ENCODE measurements at places on chromosomes 5 and 9.

DNA sequence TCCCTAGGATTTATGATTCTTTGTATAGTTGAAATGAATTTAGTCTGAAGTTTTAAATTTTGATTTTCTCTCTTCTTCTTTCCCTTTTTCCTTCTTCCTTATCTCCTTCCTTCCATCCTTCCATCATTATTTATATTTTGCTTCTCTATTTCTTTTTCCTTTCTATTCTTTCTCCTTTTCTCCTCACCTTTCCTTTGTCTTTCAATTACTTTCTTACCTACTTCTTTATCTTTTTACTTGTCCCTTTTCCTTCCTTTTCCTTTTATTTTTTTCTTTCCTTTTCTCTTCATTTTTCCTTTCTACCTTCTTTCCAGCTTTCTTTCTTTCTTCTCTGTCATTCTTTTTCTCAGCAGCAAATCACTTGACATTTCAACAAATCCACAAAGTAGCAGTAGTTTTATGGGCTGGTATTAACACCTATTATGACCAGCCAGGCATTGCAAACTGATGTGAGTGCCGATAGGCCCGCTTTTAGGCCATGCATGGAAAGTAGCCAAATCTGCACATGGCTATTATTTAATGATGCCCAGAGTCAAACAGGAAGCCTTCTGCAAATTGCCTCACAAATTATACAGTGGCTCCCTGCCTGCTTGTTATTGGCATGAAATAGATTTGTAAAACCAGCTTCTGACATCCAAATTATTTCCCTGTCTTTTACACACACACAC is 37.1 kb upstream of the NR3C1 start:
- no peak for DNase-seq

GRCh38 chr5:126385524-126386502 is 37.4 kb upstream of the GRAMD2B start:
- no peak for DNase-seq

DNA sequence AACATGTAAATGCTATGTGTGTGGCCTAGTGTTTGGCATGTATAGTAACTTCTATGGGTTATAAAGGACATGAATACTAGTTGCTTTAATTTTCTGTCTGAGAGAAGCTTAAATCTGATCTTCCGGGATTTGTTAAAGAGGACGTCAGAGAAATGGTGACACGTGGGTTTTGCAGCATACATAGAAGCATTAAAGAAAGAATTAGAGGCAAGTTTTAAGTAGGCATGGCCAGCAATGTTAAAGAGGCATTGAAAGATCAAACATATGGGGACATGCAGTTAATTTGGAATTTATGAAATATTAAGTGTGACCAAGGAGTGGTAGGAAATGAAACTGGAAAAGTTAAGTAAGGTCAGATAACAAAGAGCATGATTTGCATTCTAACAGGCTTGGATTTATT is 311.4 kb upstream of the RIOK2 start:
- no peak for DNase-seq

DNA sequence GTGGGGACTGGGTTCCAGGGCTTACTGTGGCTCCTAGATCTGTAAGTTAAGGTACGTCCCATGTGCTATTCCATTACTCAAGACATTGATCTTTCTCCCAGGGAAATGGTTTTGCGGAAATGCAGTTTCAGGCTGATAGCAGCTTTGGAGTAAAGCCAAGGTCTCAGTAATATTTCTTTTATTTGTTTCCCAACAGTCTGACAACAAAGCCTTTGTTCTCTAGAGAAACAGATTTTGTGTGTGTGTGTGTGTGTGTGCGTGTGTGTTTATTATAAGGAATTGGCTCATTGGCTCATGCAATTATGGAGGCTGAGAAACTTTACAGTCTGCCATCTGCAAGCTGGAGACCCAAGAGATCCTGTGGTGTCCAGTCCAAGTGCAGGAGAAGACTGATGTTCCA is 12.1 kb upstream of the POC5 start:
- DNase-seq, result no peak

GRCh38 chr9:788777-789176 is 52.7 kb upstream of the DMRT1 start:
- no peak for DNase-seq

DNA sequence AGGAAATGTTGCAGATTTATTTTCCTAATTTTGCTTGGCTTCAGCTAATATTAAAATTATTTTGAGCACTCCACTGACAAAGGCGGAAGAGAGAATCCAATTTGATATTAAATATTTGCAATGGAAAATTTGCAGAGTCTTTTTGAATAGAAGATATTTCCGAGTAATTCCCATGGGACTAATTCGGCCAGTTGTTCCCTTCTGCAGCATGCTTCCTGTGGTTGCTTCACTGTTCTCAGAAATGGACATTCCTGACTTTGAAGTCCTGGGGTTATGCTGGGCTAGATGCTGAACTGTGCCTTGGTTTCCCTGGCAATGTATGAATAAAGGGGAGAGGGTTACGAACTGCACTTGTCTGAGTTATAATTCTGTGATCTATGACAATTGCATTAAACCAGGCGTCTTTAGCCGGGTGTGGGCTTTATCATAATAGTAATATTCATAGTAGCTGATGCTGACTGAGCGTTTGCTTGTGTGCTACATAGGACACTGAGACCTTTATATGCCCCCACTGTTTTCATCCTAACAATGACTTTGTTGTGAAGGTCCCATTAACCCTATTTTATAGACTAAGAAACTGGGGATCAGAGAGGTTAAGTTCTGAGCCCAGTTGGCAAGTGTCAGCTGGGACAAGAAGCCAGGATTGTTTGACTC is 114.5 kb upstream of the SPRY4 start:
- DNase-seq, result no peak

GRCh38 chr5:56829137-56829908 is 14.0 kb downstream of the MAP3K1 start:
- DNase-seq, result no peak

DNA sequence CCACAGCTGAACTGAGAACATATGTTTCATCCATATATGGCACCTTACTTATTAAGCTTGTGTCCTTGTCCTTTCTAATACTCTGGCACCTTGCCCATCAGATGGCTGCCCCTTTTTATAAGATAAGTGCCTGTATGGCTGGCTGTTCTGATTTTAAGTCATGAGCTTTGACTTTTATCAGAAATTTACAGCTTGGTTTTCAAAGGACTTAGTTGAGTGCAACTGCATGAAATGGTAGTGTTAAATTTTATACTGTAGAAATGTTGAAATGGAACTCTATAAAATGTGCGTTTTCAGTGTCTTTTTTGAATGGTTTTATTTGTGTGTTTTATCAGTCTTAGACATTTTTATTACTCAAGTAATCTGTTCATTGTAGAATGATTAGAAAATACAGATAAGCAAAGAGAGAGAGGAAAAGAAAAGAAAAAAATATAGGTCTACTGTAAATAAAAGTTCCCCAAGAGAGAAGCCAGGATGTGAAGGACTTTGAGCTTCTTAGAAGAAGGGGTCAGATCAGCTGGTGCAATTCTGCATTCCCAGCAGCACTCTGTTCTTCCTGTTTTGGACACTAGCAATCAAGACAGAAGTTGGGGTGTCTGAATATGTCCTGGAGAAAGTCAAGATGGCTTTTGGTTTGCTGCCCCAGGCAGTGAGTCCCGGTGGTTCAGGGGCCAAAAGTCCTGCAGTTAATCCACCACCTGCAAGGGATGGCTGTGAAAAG is 38.9 kb downstream of the ARHGAP26 start:
- DNase-seq, result no peak

- DNase-seq, result no peak
Measured at GRCh38 chr5:39302472-39302871, 61.8 kb downstream of the C9 start.

DNA sequence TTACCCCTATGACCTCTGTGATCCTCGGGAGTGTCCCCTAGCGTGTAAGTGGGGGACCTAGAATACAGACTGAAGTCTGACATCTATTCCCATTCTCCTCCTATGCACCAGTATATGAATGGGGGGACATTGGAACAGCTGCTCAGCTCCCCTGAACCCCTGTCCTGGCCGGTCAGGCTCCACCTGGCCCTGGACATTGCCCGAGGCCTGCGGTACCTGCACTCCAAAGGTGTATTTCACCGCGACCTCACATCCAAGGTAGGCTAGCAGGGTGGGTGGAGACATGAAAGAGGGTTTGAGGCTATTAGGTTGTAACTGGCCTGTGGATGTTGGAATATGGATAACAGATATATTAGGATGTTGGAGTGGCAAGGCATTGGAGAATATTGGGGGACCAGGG is 1.7 kb downstream of the TESK1 start:
- DNase-seq, result no peak

- no peak for DNase-seq
Measured at GRCh38 chr9:106880863-106881262, 17.9 kb downstream of the ZNF462 start.

- peak; percentile 43 for DNase-seq
Measured at GRCh38 chr9:109956717-109957440, 176.9 kb downstream of the PALM2AKAP2 start.

DNA sequence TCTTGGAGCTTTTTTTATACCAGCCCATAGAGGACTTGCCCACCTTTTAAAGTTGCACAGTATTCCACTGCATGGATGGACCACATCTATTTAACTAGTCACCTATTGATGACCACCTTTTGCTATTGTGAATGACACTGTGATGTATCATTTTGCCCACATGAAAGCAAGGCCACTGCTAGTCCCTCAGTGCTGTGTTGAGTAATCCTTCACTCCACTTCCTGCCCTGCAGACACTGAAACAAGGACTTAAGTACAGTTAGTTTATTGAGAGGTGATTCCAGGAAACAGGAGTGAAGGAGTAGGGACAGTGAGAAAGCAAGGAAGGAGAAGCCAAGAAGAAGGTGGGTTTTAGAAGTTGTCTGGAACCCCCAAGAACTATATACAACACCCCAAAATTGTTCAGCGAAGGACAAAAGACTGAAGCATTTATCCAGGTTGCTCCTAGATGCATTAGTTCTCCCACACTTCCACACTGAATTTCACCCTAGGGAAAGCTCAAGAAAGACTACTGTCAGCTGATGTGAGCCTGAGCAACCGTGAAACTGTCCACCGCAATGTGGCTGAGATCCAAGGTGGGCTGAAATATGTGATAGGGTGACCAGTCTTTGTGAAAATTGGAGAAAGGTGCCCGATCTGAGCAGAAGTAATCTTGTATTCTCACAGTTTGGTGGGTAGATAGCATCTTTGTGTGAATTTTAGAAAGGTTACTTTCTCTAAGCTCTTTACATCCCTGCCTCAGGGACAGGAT is 45.2 kb upstream of the ANKRD31 start:
- no peak for DNase-seq

- no peak for DNase-seq
Measured at GRCh38 chr9:89010526-89011111, 19.4 kb downstream of the S1PR3 start.

Measured in AG04450 (cell line).